ENCODE measurements at places on chromosomes 2 and 18. TPM values are rescaled to one million over a fixed set of nuclear protein-coding genes. Genes with fewer than 3 reads are reported as not detected.

GRCh38 chr2:181223234-181223633 lies 234.0 kb upstream of the ITGA4 start:
- DNase-seq, result no peak

DNA sequence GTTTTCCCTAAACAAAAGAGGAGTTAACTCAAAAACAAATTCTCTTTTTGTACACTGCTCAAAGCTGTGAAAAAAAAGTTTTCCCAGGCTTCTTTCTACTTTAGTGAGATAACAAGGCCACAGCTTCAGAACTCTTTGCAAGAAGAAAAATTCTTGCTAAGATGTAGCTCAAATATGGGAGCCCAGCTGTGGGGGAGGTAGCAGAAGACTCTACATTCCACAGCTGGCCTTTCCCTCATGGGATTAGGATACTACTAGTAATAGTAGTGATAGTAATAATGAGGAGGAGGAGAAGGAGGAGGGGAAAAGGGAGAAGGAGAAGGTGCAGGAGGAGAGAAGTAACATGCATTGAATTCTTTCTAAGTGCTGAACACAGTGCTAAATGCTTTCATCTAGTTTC lies 19.2 kb upstream of the CERS6 start:
- no peak for DNase-seq

DNA sequence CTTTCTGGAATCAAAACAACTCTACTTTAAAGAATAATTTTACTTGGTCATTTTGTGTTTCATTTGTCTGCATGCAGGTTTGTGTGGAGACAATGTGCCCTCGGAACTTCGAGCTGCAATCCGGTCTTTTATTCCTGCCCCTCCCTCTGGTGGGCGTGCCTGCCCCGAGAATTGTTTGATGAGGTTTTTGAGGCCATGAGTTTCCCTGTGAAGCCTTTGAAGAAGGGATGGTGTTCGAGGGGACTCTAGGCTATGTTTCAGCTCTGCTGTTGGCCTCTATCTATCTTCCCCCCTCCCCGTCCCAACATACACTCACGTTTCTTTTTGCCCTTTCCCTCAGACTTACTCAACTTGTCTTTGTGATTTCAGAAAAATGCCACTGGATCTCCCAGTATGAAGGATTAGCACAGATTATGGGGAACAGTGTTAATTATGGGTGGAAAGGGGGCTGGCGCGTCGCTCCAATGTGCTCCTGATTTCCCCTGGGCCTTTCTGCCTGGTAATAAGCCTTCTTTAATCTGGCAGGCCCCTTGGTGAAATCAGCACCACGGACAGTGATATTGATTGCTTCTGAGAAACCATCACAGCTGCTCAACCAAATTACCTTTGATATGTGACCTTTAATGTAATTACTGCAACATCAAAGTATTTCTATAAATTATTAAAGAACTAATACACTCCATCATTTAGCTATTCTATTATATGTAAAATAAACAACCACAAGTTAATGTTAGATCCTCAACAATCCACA lies 82.2 kb downstream of the CELF4 start:
- DNase-seq, result no peak

GRCh38 chr2:144663207-144663606 lies 143.3 kb upstream of the ZEB2 start:
- DNase-seq, result no peak

- no peak for DNase-seq
Observed at GRCh38 chr2:30886080-30886479, 78.8 kb upstream of the CAPN13 start.

- no peak for DNase-seq
Observed at GRCh38 chr18:74331404-74331803, 15.8 kb downstream of the C18orf63 start.

Gene MFSD2B
- total RNA-seq, result 0.28 TPM

- no peak for DNase-seq
Observed at GRCh38 chr18:9475643-9476591, 604 bp downstream of the RALBP1 start.

Gene MROH2A
- not detected for total RNA-seq

DNA sequence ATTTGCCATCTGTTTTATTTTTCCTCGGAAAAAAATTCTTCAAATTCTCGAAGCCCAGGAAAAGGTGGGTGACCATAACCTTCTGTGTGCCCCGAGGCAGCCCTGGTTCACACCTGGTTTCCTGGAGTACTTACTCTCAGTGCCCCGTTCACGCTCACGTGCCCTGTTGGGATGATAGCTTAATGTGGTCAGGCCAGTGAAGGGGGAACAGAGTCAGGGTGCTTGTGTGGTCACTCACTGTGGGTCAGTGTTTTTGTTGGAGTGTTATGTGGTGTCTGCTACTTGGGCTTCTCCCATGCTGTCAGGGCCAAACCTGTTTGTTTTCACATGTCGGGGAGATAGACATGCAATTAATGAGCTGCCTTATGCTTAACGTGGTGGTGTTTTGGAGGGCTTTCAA lies 78.1 kb downstream of the MAP4K4 start:
- DNase-seq, result no peak

Gene ANKRD29
- total RNA-seq, result 1.4 TPM

GRCh38 chr2:64914735-64915509 lies 74.3 kb upstream of the SLC1A4 start:
- peak; percentile 96 for DNase-seq

GRCh38 chr18:37534627-37535026 lies 31.0 kb downstream of the CELF4 start:
- no peak for DNase-seq

DNA sequence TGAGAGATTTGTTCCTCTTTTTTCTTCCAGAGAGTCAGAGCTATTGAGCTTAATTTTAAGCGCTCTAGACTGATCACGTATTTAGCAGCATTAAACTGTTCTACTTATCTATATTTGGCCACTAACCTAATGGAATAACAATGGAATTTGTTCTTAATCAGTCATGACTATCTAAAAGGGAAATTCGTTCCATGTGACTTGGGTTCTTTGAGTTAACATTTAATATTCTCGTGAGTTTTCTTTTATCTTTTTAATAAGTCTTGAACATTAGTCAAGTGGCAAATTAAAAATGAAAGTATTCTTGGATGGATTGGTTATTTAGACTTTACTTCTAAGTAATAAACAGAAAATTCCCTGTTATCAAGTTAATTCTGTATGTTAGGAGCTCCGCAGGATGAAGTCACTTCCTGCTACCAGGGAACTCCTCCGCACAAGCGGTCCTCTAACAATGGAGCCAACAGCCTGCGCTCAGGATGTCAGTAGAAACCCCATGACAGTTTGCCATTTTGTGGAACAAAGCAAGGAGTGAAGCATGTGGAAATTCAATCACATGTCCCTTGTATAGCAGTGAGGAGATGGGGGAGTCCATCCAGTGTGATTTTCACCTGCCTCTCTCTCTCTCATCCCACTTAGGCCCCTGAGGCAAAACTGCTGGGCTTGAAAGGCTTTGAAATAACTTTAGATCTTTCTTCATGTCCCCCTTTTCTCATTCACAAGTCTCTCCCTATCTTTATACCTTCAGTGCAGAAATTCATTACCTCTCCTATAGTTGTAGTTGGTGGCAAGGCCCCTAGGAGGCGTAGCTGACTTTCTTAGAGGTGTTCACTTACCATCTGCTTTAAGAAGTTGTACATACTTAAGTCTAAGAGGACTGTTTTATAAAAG lies 138.1 kb downstream of the WDR7 start:
- DNase-seq, result no peak

Gene CACNB4
- 18.2 TPM for total RNA-seq

DNA sequence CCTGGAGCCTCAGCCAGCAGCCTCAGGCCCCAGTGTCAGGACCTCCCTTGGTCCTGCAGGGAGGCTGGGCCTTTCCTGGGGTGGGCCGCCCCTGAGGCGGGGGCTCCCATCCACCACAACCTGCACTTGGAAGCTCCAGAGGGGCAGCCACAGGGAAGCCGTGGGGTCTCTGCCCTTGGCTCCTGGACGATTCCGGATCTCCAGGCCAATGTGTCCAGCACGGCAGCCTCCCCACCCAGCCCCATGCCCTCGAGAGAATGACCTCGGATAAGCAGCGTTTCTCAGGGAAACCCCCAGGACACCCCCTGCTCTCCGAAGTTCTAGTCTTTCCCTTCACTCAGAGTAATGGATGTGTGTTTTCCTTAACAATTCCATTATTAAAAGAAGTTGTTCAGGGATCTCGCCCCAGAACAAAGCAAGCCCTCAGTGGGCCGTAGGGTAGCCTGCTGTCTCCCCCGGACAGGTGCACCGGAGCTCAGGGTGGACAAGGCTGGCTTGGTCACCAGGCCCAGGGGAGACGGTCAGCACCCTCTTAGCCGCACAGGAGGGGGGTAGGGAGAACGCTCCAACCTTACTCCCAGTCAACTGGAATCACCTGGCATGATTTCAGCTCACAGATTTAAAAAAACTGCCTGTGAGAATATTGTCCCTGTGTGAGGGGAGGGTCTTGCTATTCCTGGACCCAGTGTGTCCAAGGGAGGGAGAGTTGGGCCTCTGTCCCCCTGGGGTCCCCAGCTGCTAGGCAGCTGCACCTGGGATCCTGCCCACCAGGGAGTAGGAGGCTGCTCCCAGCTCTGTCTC lies 72.2 kb upstream of the OTOS start:
- DNase-seq, result no peak

Gene SCYGR2
- total RNA-seq, result not detected

DNA sequence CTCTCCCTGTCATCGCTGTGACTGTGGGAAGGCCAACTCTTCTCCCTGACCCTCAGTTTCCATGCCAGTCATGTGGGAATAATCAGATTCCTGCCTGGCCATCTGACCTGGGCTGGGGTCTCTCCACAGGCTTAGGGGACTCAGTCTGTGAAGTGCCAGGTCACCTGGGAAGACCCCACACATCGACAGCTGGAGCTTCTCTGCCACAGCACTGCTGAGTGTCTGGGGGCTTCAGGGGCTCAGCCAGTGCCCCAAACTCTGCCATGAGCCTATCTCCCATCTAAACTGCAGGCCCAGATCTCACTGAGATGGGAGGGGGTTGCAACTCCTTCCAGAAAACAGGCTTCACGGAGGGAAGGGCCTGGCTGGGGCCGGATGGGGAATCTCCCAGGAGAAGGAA lies 42.0 kb upstream of the OTOS start:
- no peak for DNase-seq

- DNase-seq, result no peak
Observed at GRCh38 chr2:76506538-76506937, 795.8 kb upstream of the GCFC2 start.

Gene MYOM1
- 1.1 TPM for total RNA-seq

Gene TEKT4
- 0.13 TPM for total RNA-seq

Gene RAPGEF4
- 0.18 TPM for total RNA-seq

DNA sequence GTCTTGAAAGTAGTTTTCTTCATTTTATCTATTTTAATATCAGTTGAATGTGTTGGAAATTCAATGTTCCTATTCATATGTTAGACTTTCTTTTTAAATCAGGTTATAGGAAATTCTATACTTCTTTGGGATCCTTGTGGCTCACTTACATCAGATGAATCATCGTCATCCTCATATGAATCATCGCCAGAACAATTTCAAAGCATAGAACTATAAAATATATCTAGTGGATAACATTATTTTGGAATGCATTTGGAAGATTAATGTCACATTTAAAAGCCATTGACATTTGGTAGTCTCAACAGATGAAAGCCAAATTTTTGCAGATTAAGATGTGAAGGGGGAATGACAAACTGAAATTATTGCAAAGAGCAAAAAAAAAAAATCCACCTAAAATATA lies 94.1 kb downstream of the FAM161A start:
- no peak for DNase-seq

- no peak for DNase-seq
Observed at GRCh38 chr2:185208261-185208660, 530.3 kb upstream of the FSIP2 start.

Gene GPR45
- total RNA-seq, result not detected

GRCh38 chr18:78582898-78583738 lies 396.5 kb upstream of the SALL3 start:
- no peak for DNase-seq

DNA sequence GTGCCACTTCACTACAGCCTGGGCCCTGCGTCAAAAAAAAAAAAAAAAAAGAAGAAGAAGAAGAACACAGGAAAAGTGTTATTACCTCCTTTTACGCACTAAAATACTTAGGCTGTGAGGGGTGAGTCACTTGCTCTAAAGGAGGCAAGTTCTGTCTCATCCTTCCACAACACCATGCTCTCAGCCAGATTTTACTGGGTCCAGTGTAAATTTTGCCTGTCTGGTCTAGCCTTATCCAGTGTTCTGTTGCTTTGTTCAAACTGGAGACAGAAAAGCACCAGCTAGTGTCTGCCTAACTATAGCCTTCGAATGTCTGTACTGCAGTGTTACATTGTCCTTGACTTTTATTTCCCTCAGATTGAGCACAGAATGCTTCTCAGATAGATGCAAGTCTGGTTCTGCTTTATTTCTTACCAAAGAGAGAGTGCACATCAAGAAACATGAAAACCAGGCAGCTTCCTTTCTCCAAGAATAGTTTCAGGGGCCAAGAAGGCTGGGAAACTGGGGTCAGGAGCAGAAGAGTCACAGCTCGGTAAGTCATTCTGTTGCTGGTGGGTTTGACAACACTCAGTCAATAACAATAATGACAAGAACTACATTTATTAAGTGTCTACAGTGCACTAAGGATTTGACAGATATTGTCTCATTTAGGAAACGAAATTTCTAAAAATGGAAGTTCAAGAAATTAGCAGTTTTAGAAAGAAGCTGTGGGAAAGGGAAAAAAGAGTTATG lies 3.1 kb upstream of the MSGN1 start:
- DNase-seq, result no peak

- no peak for DNase-seq
Observed at GRCh38 chr2:136149011-136149410, 31.1 kb upstream of the CXCR4 start.

Gene ALPG
- not detected for total RNA-seq

DNA sequence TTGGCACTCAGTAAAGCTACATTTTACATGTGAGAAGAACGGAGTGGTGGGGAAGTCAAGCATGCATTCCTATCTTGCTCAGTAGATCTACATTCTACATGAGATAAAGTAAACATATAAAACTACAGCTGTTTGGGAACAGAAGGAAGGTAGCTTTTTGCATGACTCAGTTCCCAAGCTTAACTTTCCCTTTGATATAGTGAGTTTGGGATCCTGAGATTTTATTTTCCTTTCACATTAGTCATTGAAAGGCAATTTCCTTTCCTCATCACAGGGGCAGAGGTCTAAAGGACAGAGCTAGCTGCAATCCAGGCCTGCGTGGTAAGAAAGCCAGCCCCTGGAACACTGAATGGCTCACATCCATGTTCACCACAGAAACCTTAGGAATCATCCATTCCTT lies 257.2 kb downstream of the SRBD1 start:
- DNase-seq, result no peak

DNA sequence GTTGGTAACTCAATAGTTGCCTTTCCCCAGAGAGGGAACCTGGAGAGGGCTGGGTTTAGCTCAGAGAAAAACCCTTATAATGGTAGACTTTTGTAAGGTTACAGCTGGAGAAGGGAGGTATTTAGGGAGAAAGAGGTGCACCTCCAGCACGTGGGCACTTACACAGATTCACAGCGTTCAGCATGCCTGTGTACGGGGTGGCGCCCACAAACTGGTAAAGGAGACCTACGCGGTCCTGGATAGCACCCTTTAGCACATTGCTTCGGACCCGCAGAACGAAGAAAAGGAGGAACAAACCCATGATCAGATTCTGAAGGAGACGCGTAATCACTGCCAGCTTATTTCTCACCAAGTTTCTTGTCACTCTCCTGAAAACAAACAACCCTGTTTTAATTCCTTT lies 14.9 kb downstream of the ABCG5 start:
- no peak for DNase-seq
